ENCODE measurements at places on chromosomes 6 and 20.

DNA sequence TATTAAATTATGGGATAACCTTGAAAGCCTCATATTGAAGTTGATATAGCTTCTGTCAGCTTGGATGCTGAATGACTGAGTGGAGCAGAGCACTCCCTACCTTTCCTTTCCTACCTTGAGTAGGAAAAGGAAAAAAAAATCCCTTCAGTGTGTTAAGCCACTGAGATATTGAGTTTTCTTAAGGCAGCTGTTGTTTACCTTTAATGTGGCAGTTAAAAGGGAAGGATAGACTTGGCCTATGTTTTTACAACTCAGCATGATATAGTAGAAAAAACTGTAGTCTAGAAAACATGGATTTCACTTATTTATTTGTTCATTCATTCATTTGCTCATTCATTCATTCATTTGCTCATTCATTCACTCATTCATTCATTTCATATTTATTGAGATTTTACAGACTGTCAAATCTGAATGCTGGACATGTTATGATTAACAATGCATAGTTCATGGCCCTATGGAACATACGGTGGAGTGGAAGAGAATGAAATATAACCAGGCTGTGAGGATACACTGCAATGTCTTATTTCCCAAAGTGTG lies 131.5 kb upstream of the MAN1A1 start:
- no peak for DNase-seq

GRCh38 chr6:106757722-106758467 lies 128.5 kb downstream of the QRSL1 start:
- DNase-seq = no peak

DNA sequence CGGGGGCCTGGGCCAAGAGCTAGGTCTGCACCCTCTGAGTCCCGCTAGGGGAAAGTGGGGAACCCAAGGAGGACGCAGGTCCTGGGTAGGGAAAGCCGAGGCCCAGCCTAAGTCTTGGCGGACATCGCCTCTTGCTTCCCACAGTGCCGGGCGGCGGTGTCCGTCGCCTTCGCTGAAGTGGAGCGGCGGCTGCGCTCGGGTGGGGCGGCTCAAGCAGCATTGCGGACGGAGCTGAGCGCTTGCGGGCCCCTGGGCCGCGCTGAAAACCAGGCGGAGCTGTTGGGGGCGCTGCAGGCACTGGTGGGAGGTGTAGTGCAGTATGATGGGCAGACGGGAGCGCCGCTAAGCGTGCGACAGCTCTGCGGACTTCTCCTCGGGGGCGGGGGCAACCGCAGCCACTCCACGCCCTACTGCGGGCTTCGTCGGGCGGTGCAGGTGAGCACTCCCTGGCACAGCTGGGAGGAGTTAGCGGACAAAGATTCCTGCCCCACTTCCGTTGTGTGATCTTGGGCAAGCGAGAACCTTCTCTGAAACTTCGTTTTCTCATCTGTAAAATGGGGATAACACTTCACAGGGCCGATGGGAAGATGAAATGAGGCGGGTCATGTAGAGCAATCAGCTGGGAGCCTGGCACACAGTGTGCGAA lies 4.2 kb downstream of the PRSS16 start:
- no peak for DNase-seq

DNA sequence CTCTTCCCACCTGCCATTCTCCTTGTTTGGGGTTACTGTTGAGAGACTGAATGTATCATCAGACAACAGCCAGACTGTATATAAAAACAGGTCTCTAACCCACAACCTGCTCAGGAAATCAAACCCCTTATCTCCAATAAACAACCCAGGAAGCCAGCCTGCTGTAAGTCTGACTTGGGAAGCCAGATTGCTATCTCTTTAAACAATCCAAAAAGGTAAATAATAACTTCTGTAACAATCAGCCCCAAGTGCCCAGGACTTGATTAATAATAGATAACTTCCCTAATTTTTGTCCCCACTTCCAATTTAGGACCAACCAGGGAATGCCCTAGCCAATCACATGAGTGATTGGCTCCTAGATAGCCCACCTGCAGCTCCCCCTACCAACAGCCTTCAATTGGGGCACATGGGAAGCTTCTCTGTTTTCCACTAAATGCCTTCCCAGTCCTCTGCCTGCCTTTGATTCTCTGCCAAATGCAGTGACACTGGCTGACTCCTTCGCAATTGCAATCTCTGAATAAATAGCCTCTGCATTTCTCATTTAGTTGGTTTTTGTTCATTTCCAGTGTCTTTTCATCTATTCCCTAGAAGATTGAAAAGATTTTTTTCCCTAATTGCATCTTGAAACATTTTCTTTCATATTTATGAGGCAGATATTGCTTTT lies 117.1 kb upstream of the TAB2 start:
- DNase-seq = no peak

DNA sequence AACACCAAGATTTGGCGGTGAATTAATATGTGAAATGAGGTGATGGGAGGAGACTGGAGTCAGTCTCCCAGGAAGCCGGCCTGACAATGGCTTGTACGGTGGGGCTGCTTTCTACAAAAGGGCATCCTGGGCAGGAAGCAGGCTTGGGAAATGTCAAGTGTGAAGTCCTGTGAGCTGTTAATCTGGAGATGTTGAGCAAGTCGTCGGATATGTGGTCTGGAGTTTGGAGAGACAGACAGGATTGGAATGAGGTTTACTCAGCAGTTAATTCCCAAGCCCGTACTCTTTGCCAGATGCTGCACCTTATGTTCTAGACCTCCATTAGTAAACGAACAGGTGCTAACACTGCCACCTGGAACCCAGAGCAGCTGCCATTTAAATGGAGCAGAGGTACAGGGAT lies 107.7 kb upstream of the FOXC1 start:
- DNase-seq = no peak

GRCh38 chr6:72094506-72094905 lies 208.2 kb downstream of the RIMS1 start:
- DNase-seq = no peak

DNA sequence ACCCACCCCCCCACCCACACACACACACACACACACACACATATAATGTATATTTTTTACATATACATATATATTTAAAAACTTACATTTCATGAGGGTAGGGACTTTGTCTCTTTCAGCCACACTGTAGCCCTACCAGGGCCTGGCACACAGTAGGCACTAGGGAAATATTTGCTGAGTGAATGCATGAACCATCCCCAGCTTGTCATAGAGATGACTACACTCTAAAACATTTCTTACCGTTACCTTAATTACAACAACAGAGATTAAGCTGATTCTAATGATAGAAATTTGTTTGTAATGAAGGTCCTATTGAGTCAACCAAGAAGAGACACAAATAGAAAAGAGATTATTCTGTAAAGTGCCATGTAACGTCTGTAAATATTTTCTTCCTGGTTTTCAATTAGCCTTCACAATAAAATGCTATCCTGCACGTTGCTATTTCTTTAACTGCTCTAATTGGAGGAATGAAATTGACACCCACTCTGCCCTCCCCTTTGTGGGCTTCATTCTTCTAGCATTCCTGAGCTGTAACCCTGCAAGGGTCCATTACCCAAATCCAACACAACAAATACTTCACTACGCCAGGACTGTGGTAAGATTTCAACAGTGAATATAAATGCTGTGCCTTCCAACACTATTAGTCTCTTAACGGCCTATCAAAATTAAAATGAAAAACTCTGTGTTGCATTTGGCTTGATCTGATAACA lies 30.8 kb downstream of the SIM1 start:
- no peak for DNase-seq

DNA sequence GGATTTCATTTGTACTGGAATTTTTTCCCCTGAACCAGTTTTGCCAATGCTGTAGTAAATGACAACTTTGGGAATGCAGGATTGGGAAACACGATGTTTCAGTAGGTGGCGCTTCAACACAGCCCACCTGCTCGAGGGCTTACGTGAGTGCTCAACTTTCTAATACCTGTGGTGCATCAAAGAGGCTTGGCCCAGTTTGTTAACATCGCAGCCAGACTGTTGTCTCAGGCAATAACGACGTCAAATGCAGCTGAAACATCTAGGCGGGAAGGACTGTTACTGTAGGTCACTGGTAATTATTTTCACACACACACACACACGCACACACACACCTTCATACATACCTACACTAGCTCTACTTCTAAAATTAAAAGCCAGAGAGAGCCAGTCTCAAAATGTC lies 815.5 kb upstream of the SLC35B3 start:
- no peak for DNase-seq

GRCh38 chr6:54071821-54072340 lies 39.4 kb upstream of the MLIP start:
- DNase-seq = no peak

DNA sequence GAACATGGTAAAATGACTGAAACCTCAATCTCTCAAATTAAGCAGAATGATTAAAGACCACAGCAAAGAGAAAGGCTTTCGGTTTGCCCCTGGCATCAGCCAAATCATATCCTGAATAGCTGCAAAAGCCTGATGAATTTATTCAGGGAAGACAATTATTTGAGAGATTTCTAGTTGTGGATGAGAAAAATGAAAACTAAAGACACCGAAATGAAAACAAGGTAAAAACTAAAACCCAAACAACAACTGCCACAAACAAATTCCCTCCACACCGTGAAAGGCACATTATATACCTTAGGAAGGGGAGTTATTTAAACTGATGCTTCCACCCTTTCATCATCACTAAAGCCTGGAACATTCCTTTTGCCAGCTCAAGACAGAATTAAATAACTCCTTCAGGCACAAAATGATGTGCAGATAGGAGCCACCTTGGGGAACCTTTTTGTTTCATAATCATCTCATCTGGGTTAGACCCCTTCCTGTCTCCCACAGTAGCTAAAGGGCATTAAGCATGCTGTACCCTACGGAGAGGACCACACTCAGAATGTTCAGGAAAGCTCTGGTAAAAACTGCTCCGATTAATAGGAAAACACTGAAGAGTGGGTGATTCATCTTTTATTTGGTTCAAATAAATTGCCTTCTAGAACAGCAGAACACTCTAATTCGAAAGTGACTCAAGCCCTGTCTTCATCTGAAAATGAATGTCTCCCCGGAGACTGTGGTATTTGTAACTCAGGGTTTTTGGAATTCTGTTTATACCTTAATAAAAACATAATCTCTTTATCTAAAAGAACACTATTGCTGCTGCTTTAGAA lies 9.1 kb upstream of the ANKRD60 start:
- DNase-seq = no peak

DNA sequence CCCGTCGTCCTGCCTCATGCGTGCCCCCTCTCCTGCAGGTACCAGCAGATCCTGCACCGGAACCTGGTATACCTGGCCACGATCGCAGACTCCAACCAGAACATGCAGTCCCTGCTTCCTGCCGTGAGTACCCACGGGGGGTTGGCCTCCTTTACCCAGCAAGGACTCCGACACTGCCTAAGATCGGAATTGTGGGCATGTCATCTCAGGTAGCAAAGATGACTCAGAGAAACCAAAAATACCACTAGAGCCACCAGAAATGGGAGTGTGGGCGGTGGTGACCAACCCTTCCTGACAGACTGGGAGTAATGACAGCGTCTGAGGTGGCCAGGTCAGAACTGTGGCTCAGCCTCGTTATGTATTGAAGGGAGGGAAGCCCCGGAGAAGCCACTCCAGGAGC lies 16.3 kb downstream of the SS18L1 start:
- DNase-seq = no peak

DNA sequence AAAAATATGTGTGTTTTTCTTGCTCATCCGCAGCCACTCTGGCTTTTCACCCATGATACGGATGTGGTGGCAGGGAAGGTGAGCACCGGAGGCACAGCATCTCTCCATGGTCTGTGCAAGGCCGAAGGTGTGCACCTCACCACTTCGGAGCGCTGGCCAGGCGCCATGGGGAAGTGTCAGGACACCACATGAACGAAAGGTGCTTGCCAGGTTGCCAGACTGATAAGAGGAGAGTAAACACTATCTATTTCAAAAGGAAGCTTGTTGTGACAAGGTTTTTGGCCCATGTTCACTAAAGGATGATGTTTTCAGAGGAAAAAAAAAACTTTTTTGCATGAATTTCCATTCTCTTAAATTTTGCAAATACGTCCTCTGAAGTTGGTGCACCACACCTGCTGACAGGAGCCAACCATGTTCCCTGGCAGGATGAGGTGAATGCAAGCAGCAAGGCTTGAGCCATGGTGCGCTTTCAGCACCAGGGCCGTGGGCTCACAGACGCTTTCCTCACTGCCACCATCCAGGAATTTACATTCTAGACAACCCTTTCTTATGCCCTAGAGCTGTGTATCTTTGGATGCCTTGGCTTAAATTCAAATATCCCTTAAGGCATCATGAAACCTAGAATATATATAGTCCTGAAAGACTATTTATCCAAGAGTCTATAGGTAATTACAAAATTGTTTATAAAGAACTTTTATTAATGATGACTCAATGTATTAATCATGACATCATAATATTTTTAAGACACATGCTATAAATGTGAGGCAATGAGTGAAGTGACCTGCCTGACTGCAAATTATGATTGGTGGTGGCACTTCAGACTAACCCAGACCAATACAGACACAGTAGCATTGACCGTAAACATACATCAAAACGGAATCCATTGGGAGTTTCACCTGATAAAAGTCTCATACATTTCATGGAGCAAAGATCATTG lies 234.5 kb downstream of the TFAP2A start:
- DNase-seq = no peak

DNA sequence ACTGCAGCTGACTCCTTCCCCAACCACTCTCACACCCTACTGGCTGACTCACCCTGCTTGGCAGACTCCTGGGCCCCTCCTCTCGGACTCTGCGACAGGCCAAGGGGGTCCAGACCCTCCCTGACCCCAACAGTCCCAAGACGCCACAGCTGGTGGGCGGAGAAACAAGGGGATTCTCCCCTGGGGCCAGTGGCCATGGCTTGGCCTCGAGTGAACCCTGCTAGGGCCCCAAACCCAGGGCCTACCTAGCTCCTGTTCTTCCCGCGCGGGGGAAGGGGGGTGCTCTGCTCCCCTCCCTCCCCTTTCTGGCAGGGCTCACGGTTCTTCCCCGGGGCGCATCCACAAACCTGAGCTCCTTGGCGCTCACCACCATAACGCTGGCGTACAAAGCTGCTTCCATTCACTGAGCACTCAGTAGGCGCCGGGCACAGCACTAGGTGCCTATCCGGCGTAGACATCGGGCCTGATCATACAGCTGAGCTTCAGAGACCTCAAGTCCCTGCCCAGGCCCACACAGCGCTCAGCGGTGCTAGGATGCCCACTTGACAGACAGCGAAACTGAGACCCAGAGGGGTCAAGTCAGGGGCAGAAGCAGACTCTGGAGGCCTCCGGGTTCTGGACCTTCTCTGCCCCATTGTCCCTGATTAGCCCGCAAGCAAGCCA lies 597 bp downstream of the ADA start:
- no peak for DNase-seq

- no peak for DNase-seq
Measured at GRCh38 chr6:167150941-167151549, 6.7 kb downstream of the GPR31 start.
